ENCODE measurements at places on chromosomes 6 and 20.
A peak's percentile ranks its signal among the peaks of the same experiment; 100 is the strongest.

GRCh38 chr20:41411391-41411847 is 44.8 kb upstream of the EMILIN3 start:
- DNase-seq, result no peak

GRCh38 chr6:126945150-126945685 is 173.3 kb upstream of the RSPO3 start:
- DNase-seq, result no peak

GRCh38 chr20:38471245-38471644 is 1.4 kb upstream of the RALGAPB start:
- DNase-seq, result no peak

- DNase-seq, result no peak
These were observed 95.5 kb downstream of the CD2AP start for GRCh38 chr6:47573109-47573508.

GRCh38 chr20:62122654-62123449 is 577 bp downstream of the LSM14B start:
- DNase-seq, result no peak

DNA sequence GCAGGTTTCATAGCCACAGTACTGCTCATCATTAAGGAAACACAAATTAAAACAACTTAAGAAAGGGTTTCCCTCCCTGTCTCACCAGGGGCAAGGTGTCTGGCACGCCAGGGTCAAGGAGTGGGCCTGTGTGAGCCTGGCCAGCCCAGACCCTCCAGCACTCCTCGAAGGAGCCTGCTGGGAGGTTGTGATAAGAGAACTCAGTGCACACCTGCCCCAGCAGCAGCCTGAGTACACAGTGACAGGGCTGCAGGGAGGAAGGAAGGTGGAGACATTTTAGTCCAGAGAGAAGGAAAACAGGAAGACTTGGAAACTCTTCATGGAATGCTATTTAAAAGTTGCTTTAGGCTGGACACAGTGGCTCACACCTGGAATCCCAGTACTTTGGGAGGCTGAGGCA is 14.1 kb downstream of the NINL start:
- DNase-seq, result no peak

GRCh38 chr6:154615483-154616025 is 105.1 kb upstream of the CNKSR3 start:
- DNase-seq, result peak; percentile 83

DNA sequence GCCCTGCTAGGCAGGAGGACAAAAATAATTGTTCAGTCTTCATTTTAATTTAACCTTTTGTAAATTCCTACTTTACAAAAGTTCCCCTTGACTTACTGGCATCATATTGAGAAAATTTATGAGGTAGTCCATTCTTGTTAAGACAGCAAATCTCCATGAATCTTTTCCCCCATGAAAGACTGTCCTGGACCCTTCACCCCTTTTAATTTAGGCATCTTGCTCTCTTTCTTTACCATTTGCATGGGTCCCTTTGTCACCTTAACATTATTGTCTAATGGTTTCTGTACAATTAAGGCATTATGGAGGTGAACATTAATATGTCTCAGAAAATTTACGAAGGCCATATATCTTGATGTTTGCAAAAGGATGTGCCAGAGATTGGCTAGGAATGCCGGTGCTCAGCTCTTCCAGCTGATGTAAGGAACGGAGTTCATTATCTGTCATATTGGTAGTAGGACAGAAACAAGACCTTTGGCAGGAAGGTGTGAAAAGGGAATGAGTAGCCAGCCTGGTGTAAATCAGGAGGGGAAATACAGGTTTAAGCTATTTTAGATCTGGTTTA is 382.8 kb upstream of the TSHZ2 start:
- no peak for DNase-seq

GRCh38 chr20:11267131-11267761 is 593.4 kb upstream of the JAG1 start:
- DNase-seq, result peak; percentile 76

DNA sequence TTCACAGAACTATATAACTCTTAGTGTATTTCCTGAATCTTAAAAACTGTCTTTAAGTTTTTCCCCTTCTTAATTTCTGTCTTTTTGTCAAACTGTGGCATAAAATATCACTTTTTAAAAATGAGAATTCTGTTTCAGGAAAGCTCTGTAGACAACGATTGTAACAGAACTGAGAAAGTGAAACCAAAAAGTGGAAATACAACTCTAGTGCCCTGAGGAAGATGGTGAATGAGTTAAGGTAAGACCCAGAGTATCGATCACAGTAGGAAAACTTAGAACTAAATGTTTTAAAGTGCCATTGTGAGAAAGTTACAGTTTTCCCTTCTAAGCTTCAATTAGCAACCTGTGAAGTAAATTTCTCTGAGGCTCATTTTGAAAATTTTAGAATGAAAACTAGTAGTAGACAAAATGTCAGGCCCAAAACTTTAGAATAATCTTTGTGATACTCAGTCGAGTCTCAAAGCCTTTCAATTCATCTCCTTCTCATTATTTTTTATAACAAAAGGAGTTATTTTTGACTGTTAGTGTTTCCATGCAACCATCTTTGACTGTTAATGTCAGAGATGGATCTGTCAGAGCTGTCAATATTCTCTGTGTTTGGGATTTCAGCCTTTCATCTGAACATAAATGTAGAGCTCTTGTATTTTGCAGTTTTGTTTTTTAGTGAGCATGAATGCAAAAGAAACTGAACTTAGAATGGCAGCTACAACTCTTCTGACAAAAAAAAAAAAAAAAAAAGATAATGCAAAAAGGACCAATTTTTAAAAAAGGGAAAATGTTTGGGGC is 19.0 kb upstream of the TRDN start:
- DNase-seq, result no peak

DNA sequence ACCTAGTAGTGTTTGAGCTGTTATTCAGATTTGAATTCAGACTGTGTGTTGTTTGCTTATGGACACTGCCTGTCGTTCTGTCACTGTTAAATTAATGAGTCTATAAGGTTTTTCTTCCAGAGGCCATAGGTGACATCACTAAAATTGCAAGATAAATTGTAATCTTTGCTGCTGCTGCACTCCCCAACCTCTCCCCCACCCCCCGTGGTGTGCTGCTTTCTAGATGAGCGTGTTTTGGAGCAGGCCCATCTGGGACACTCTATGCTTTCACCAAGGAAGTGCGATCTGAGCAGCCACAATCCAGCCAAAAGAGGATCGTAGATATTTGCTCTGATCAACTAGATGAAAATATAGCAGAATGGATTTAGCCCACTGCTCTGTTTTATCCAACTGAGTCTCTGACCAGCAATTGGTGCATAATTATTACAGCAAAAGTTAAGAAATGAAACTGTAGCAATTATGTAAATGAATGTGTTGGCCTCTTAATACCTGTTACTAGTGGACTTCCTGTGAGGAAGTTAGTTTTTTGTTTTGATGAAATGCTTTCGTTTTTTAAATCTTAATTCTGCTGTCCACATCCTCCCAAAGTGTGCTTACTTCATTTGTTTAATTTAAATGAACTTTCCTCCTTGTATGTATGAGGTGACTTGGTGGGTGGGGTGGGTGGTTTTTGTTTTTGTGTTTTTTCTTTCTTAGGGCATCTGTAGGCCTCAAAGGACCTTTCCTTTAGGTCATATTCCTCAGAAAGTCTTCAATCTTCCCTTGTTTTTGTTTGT is 58.1 kb downstream of the RPRD1B start:
- DNase-seq, result no peak

DNA sequence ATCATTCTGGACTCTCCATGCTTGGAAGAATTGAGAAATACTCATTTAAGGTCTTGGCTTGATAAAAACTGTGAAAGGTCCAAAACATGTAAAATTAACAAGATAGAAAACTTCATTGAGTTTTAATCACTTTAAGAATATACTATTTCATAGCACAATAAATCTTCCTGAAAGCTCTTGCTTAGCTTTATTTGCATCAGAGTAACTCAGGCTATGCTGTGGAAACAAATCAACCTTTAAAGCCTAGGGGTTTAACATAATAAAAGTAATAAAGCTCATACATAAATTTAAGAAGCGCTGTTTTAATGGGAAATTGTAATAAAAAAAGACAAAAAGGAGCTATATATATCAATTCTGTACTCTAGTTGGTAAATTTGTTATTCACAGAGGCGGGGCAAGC is 77.2 kb upstream of the PTCHD4 start:
- no peak for DNase-seq

DNA sequence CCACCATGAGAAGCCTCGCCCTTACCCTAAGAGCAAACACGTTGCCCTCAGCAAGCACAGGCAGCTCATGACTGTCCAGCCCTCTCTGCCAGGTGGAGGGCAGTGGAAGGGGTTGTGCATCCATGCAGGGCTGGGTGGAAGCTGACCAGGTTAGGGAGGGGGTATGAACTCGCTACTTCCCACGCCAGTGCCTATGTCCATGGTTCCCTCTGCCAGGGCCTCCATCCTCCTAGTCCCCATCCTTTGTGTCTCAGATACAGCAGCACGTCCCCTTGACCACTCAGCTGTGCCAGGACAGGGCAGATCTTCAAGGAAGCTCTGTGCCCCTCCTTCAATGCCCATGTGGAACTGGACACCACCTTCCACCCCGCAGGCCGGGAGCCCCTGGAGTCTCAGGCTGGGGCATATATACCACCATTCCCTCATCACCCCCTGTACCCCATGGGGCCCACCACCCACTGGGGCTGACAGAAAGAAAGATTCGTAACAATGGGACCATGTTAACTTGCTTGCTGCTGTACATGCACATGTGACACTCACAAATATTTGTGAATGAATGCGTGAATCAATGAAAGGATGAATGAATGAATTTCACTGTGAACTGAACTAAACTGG is 90.7 kb downstream of the ANKRD60 start:
- no peak for DNase-seq

DNA sequence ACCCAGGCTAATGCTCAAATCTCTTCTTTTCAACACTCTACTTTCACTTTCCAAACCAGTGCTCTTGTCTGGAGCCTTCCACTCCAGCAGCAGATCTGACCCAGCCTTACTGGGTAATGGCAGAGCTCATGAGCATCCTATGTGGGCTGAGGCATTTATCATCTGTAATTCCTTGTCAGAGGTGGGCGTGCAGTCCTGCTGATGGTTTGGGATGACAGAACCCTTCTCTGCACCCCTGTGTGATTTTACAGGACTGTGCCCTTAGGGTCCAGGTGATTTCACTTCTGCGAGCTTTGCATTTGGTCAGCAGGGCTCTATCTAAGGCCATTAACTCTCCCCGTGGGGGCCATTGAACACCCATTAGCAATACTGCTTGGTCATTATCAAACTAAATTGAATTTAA is 55.4 kb downstream of the LAMA4 start:
- DNase-seq, result no peak

DNA sequence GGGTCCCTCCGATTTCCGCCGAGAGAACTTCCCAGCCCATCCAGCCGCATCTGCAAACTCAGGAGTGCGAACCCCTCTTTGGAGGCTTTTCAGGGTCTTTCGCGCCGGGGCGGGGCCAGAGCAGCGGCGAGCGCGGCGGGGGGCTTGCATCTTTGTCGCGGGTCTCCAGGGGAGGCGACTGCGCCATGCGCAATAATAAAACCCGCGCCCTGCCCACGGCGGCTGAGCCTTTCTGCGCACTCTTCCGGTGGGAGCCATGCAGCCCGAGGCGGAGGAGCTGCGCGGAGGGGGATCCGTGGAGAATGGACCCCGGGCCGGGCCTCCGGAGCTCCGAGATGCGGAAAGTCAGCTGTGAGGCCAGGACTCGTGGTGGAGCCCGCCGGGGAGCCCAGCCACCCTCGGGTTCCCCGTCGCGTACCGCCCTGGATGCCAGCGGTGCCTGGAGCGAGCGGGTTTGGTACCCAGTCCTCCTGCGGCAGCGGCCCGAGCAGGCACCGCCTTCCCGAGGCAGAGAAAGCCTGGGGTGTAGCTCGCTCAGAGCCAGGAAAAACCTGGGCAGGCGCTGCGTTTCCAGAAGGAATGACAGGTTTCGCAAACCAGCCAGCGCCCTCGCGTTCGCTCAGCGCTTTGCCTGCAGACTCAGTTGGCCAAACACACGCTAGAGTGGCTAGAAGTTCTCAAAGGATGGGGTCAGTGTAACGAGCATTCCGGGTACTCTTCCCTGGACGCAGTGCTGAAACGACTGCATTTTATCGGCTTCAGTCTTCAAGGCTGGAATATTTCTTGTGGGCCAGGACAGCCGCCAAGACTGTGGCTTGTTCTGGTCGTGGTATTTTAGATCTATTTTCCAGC is 1.2 kb downstream of the AKAP12 start:
- no peak for DNase-seq

DNA sequence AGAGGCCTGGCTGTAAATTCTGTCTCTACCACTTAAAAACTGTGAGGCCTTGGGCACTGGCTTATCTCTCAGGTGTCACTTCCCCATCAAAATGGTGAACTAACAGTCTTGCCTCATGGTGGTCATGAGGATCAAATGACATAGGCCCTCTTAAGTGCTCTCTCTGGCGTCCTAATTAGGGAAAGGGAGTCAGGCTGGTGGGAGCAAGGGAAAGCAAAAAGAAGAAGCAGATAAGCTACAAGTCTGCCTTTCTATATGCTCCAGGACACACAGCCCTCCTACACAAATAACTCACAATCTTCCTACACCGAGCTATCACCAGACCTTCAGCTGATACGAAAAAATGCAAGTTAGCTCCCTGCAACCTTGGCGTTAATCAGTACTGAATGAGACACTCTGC is 19.5 kb upstream of the SLC22A16 start:
- no peak for DNase-seq

DNA sequence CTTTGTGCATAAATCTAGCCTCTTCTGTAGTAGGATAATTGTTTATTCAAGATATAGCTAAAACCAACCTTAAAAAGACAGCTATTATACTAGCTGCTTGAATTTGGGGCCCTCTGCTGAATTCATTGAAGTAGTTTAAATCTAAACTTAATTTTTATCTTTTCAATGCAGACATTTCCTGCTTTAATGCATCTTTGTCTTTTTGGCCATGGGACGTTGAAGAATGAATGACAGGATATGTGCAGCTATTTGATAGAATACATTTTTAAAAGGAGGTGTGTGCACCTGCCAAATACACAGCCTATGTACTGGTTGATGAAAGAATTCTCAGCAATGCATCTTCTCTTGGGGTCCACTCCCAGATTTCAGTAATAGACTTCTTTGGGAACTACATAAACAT is 524.9 kb downstream of the PHF3 start:
- DNase-seq, result no peak

- DNase-seq, result no peak
These were observed 131.9 kb downstream of the FYN start for GRCh38 chr6:111741177-111741952.

DNA sequence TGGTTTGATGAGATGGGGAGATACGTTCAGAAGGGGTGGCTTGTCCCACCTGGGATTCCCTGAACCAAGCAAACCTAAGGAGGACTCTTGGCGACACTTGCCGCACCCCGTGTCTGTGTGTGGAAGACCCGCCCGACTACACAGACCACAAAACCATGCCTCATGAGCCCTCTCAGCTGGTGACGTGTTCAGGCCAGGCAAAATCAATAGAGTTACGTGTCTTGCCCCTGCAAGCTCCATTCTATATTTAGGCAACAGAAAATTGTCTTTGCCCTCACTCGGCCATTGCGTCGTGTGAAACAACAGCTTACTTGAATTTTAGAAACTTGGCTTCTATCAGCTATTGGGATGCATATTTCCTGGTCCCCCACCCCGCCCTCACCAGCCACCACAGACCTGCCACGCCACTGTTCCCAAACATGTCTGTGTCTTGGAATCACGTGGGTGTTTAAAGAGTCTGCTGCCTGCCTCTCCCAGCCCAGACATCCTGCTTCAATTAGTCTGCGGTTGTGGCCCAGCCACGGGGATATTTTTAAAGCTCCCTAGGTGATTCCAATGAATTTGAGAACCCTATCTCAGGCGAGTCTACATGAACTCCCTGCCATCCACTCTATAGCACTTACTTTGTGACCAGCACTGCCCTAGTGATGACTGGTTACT is 279.2 kb upstream of the EXOC2 start:
- no peak for DNase-seq

GRCh38 chr6:112773187-112773586 is 426.1 kb downstream of the RFPL4B start:
- no peak for DNase-seq
